Activated CD4-positive, alpha-beta T cell treated with anti-CD3 and anti-CD28 coated beads, Interleukin-2, amount 10 ng/mL, durations not matched to agents 7 days and 5 days (primary cell): ENCODE measurements at places on chromosomes 2 and 18. TPM values are rescaled to one million over a fixed set of nuclear protein-coding genes. Genes with fewer than 3 reads are reported as not detected.

Gene ZNF396
- 0.50 TPM for total RNA-seq

Gene SIX2
- total RNA-seq, result not detected

Gene SCG2
- total RNA-seq, result 0.08 TPM

Gene LIMS2
- 36.4 TPM for total RNA-seq

Gene EFHD1
- 0.50 TPM for total RNA-seq

Gene PMS1
- 35.0 TPM for total RNA-seq

Gene GKN1
- not detected for total RNA-seq
